ENCODE measurements at places on chromosomes 5 and 9. TPM values are rescaled to one million over a fixed set of nuclear protein-coding genes. Genes with fewer than 3 reads are reported as not detected.

DNA sequence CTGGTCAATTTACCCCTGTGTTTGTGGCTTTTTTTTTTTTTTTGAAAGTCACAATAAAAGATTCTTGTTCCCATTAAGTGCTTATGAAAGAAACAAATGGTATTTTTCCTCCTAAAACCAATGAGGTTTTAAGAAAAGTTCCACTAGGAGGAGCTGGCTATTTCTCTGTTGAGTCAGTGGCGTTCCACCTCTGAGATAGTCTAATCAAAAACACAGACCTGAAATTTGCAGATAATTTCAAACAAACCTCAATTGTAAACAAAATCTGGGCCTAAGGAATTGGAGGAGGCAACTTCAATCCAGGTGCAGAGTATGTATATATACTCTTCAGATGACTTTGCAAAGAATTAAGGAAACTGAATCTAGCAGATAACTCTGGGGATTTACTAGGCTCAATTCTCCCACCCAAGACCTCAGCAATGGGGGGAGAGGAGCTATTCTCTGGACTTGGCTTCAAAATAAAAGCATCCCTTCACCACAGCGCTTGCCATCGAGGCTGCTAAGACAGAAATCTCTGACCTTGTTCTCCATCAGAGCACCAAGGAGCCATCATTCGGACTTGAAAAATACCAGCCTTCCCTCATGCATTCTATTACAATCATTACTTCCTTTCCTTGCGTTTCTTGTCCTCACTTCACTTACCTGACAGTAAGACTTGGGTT lies 52.4 kb downstream of the FANCC start:
- DNase-seq = no peak

DNA sequence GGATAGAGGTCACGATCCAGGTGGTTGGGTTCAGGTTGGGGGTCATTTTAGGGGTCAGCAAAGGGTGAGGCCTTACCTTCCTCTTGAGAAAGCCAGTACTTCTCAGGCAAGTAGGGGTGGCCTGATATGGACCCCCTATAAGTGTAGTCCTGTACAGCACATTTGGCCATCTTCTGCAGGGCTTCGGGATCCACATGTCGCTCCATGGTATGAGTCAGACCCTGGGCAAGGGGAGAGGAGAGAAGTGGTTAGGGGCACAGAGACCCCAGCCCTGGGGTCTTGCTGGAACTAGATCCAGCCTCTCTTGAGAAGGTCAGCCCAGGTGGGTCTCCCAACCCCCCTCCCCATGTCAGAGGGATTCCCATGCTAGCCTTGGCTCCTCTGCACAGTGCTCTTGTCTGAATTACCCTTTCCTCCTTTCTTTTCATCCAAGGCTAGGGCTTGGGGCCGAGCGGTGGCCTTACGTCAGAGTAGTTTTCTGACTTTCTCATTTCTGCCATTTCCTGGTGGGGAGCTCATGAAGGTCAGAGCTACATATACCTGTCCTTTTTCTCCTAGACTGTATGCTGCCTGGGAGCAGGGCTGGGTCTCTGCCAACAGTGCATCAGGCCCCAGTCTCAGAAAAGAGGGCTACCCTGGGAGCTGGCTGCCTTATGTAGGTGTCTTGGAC lies 9.0 kb upstream of the MYORG start:
- DNase-seq = no peak

DNA sequence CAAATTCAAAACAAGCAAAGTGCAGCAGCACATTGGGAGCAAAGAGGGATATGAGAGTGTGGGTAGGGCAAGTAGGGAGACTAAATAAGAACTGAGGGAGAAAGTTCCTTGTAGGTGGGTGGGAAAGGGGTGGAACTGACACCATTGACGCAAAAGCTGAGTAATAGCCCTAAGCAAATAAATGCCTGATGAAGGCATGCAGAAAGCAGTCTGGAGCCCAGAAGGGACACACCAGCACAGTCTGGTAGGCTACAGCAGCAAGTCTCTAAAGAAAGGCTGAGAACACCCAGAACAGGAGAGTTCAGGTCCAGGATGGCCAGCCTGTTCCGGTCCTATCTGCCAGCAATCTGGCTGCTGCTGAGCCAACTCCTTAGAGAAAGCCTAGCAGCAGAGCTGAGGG lies at the start of gene INSL4:
INSL4 (plus strand) TSS at position 208 of the 400 bp plus-strand sequence; CDS start at position 313, 105 bp downstream.
- no peak for DNase-seq

GRCh38 chr9:110170357-110171257 lies 37.4 kb downstream of the C9orf152 start:
- DNase-seq = no peak

DNA sequence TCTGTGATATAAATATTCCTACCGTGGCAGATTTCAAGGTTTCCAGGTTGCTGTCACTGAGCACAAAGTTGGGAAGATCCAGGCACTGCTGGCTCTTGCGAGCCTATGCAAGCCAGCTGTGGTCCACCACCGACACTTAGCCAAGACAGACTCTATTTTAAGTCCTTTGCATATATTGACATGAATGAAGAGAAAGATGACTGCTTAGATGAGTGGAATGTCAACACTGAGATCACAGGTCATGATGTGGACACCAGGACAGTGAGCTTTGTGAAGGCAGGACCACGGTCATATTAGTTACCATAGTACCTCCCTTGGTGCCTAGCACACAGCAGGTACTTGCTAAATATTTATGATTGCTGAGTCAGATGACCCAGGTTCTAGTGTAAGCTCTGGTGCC lies 217.0 kb downstream of the PAPPA start:
- DNase-seq = no peak

The FAM221B gene
- polyA plus RNA-seq = 0.48 TPM

The HAVCR2 gene
- 2.6 TPM for polyA plus RNA-seq

Data from right lung (tissue), 10 donors.